Foreskin keratinocyte (primary cell): ENCODE measurements at places on chromosomes 2 and 18.
A peak's percentile ranks its signal among the peaks of the same experiment; 100 is the strongest.

GRCh38 chr18:12334366-12334808 lies 26.3 kb downstream of the TUBB6 start:
- DNase-seq: no peak

GRCh38 chr2:174603280-174603679 lies 5.7 kb upstream of the WIPF1 start:
- DNase-seq: peak; percentile 61

DNA sequence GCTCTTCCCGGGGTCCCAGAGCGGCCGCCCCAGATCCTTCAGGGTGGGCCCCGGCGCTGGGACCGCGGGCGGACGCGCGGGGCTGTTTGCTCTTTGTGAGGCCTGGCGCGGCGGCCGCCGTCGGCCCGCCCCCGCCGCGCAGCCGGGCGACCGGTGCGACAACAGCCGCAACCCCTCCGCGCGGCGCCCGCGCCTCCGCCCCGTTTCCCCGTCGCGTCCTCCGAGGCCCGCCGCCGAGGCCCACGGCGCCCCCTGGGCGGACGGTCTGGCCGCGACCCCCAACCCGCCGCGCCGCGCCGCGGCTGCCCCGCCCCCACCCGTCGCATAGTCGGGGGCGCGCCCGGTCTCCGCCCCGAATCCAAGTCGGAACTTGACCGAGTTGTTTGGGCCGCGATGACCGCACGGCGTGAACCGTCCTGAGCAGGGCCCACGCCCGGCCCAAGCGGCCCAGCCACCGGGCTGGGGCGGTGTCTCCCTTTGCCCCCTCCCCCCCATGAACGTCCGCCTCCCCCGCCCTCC lies 448 bp downstream of the YPEL5 start:
- no peak for DNase-seq

GRCh38 chr18:46488471-46489213 lies 168.4 kb downstream of the LOXHD1 start:
- no peak for DNase-seq

DNA sequence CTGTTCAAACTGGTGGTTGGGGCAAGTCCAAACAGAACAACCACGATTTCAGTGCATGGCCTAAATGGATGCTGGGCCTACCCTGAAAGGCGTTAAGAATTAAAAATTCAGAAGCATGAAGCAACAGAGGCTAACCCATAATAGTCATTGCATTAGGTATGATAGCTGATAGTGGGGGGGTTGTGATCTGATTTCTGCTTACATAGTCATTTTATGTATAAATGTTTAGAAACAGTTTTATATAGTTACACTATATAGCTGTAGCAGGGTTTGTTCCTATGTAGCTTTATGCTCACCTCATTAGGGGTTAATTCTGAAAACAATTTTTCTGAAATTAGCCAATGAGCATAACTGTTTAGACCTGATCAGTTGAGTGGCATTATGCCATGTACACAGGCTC lies 9.6 kb downstream of the TAF1B start:
- no peak for DNase-seq

DNA sequence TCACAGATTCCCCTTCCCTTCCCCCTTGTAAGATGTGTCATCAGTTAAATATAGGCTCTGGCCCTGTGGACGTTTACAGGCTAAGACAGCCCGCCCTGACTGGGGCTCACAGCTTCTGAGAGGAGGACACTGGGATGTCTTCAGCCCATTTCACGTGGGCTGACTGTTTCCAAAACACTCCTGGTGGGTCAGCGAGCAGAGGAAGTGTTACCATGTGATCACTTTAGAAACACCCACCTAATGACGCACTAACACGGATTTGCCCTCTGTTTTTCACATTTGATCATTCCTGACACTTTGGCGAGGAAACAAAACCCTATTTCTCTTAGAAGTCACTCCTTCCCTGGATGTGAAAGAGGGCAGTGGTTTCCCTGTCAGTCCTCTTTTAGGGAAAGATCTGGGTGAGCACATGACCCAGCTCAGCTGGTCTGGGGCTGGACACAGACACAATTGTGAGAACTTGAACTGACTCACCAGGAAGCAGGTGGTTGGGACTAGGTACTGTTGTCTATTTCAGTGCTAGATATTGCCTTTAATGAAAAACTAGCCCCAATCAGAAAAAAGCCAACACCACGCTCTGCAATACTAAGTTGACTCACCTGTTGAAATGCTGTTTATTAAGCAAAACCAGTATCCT lies 38.8 kb downstream of the BMP10 start:
- DNase-seq: peak; percentile 72

DNA sequence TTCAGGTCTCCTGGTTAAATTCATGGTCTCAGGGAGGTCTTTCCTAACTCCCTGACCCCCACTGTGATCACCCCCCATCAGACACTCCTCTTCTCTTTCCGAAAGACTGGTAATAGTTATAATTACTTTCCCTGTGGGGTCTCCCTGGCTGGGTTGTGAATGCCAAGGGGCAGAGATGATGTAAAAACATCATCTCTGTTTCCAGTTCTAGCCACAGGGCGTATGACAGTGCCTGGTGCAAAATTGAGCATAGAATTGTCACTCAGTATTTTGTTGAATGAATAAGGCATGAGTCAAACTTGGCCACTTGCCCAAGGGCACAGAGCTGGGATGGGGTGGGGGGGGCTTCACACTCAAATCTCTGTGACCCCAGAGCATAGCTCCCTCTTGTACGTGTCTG lies 65.2 kb downstream of the LTBP1 start:
- no peak for DNase-seq

GRCh38 chr2:36147670-36148390 lies 207.7 kb upstream of the CRIM1 start:
- no peak for DNase-seq

DNA sequence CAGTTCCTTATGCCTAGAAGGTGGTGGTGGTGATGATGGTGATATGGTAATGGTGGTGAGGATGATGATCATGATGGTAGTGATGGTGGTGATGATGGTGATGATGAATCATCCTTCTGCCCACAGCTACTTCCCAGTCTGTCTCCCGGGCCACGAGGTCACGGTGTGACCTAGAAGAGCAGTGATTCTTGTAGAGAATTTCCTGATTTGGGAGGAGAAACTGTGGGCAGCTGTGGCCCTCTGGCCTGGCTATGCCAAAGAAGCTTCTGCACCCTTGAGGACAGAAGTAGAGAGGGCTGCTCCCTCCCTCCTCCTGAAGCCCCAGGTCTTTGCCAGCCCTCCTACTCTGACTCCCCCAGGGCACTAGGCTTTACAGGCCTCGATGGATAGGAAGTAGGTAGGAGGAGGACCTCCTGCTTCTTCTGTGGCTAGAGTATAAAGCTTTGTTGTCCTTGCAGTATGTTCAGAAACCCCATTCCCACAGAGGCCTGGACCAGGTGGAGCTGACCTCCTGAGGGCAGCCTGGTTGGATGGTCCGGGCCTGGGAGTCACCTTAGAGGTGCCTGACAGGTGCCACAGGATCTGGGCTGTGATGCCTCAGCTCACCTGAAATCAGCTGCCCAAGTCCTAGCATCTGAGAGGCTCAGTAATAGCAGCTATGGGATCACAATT lies 57.9 kb upstream of the EPAS1 start:
- DNase-seq: no peak

DNA sequence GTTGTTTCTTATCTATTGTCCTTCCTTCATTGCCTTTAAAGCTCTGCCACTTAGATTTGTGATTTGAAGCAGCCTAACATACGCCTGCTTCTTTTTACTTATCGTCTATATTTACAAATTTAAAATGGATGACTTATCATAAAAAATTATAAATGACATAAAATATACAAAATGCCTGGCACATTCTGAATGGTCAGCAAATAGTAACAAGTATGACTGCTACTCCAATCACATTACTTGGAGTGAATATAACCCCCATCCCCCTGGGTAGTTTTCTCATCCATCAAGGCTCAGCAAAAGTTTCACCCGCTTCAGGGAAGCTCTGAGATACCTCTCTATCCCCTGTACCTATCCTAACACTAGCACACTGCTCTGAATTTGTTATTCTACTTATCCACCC lies 708.9 kb downstream of the ERBB4 start:
- DNase-seq: no peak

- DNase-seq: no peak
Measured at GRCh38 chr2:151619337-151619989, 114.8 kb downstream of the NEB start.

DNA sequence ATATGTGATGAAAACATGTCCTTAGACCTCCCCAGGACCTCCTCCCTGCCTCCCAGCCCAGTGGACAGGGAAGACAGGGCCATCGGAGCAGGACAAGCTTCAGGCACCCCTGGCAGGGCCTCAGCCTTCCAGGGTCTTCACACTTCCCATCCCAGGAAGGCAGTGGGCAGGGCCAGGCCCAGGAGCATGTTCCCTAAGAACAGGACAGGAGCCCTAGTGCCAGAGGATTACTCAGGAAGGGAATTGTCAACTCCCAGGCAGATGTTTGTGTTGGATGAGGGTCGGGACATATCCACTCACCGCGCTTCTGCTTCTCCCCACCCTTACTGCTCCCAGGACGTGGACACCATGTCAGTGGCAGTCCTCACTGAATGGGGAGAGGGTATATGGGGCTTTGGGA lies 138.9 kb downstream of the TNS1 start:
- no peak for DNase-seq

GRCh38 chr18:32173654-32174053 lies 16.2 kb upstream of the MEP1B start:
- DNase-seq: no peak
